ENCODE measurements at places on chromosomes 13 and 19.

DNA sequence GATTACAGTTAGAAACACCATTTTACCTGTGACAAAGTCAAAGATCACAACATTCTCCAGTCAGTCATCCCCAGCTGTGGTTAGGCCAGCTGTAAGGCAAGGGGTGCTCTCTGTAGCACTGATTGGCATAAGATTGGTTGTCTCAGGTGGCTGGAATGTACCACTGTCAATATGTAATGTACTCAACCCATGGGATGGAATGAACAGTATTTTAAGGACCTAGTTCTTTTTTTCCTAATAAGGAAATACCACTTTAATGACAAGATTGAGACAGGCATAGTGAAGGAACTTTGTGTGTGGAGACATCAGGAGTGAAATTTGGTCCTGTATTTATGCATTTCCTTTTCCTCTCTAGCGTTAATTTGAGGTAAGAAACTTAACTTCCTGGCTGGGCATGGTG, 310.7 kb downstream of the ITGBL1 start:
- no peak for DNase-seq

DNA sequence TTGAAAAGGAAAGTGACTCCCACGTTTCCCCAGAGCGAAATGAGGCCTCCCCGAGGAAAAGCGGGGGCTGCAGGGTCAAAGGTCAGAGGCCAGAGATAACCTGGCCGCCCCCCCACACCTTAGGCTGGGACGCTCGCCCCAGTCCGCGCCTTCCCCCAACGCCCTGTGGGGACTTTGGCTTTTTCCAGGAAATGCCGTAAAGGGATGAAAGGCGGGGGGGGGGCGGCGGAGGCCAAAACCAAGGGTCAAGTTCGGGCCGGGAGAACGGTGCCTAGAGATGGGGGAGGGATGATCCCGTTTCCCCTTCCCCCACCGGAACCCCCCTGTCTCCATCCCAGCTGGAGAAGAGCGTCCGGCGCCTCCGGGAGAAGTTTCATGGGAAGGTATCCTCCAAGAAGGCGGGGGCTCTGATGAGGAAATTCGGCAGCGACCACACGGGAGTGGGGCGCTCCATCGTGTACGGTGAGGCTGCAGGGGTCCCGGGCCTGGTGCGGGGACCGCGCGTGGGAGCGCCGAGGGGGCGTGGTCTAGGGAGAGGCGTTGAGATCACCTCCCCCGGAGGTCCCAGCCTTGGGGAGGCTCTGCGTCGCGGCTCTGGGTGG, 575 bp downstream of the SHFL start:
- no peak for DNase-seq

GRCh38 chr13:27790523-27790922, 1.8 kb upstream of the GSX1 start:
- DNase-seq: no peak

GRCh38 chr19:49533551-49534488, 6.0 kb downstream of the RCN3 start:
- DNase-seq: no peak

GRCh38 chr13:49567491-49567890, 17.9 kb downstream of the RCBTB1 start:
- DNase-seq: no peak

DNA sequence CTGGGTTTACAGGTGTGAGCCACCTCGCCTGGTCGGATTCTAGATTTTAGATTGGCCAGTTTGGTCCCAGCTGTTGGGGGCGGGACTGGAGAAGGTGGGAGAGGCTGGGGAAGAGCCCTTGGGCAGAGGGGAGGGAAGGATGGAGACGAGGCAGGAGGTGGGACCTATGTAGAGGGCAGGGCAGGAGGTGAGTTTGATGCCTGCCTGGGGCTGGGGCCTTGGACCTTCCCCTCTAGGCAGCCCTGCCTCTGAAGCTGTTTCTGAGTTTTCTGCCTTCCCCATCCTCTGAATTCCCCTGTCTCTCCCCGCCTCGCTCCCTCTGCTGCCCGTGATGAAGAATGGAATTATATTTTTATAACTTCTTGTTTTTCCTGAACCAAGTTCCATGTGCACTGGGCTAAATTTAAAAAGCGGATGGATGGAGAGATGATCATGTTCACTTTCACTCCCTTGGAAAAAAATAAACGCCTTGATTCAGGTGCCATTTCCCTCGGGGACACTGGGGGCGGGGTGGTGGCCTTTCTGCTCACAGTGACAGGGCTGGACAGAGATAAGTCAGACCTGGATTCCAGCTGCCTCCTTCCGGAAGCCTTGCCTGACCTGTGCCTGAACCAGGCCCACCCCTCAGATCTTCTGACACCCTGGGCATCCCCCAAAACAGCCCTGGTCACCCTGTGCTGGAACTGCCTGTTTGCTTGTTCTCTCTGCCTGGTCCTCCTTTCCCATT, 16.5 kb upstream of the TNFAIP8L1 start:
- no peak for DNase-seq

DNA sequence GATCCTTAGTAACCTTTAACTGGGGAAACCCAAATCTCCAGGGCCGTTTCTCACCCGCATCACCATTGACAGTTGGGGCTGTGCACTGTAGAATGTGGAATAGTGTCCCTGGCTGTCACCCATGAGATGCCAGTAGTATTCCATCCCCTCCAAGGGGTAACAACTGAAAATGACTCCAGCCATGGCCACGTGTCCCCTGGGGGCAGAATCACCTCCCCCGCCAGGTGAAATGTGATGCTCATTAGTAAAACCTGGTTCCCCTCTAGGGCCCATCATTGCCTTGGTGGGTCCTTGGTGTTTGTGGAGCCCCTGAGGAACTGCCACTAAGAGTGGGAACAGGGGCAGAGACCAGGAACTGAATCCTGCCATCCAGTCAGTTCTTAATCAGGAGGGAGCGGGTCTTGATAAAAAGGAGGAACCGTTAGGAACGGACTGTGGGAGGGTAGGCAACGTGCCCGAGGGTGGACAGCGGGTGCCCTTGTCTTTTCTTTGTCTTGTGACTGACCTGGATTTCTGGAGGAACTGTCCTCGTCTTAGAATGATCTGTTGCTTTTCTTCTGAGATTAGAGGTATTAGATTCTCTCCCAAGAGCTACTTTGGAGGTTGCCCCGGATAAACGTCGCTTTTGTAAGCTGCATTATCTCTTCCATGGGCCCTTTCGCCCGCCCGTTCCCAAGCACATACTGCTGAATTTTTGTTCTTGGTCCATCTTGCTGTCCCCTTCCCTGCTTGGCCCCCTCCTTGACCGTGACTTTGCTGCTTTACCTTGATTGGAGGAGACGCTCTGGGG, 3.5 kb downstream of the MYO9B start:
- no peak for DNase-seq

- DNase-seq: no peak
Measured at GRCh38 chr19:6765738-6766356, 1.4 kb downstream of the SH2D3A start.

DNA sequence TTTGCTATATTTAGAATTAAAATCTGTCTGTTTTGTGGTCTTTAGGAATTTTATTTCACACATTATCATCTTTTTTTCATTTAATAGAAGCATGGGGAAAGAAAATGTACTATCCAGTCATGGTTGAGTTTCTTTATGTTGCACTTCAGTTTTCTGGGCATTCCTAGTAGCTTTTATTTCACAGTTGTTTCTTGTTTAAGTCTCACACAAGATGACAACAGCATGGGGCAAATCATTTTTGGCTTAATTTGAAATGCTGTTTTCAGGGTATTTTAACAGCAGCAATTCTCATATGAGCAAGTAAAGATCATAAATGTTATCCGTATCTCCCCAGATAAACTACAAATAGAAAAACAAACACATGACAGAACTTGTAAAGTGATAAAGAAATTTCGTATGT, 1600.2 kb downstream of the PCDH9 start:
- no peak for DNase-seq

DNA sequence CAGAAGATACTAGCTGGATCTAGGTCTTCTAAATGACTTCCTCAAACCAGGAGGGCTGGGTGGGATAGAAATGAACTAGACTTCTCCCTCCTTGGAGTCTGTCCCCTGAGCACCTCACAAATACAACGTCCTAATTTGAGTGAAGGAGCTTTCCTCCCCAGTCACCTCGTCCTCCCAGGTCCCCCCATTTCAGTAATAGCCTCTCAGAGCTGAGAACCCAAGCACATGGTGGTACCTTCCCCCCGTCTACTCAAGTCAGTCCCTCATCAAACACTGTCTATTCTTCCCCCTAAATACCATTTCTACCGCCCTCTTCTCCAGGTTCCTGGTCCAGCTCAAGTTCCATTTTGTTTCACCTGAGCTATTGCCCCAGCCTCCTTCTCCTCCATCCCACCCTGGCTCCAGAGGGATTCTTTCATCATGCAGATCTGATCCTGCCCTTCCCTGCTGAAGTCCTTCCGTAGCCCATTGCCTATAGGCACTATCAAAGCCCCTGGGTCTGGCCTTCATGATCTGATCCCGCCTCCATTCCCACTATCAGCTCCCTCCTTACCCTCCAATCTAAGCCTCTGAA, 5.3 kb upstream of the PRKCG start:
- DNase-seq: no peak

- DNase-seq: no peak
Measured at GRCh38 chr19:56211718-56212117, 9.6 kb downstream of the ZSCAN5C start.

GRCh38 chr19:55106591-55106990, 10.8 kb downstream of the PPP1R12C start:
- DNase-seq: no peak

GRCh38 chr19:32337084-32337808, 8.2 kb upstream of the ZNF507 start:
- no peak for DNase-seq

- DNase-seq: peak; percentile 78
Measured at GRCh38 chr19:17332677-17333581, 1.7 kb downstream of the ANO8 start.

DNA sequence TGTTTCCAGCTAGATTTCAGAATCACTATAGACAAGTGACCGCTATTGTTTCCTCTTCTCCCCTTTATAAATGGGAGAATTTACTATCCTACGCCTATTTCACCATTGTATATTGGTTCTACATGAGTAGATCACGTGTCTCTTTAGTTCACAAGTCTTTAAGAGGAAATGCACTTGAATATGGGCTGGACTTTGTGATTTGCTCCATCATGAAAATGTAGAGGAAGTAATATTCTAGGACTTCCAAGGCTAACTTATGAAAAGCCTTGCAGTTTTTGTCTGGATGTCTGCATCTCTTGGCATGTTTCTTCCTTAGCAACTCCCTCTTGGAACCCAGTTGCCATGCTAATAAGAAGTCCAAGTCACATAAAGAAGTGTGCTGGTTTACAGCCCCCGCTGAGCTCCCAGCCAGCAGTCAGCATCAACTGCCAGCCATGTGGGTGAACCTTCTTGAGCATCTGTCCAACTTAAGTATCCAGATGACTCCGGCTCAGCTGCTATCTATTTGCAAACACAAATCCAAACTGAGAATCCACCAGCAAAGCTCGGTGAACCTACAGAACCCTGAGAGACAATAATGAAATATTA, 4.8 kb upstream of the FBXL3 start:
- no peak for DNase-seq

DNA sequence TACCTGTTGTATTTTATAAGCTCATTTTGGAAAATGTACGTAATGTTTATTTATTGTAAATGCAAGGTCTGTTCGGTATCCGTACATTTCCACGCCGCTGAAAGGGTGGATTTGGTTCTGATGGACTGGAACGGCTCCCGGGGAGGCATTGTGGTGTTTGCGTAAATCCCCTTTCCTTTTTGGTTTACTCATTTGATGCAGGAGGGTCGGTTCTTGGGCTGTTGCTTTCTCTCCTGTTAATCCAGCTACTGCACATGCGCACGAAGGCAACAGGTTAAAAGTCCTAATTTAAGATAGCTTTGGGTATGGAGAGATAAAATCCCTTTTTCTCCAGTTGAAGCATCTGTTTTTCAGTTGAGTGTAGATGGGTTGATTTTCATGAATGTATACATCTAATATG, 224.4 kb downstream of the TM9SF2 start:
- no peak for DNase-seq

- DNase-seq: no peak
Measured at GRCh38 chr13:91520952-91521351, 122.5 kb downstream of the GPC5 start.

GRCh38 chr13:96130818-96131340, 41.0 kb downstream of the HS6ST3 start:
- DNase-seq: no peak

GRCh38 chr19:2756921-2757881, 17.4 kb upstream of the SLC39A3 start:
- DNase-seq: no peak

- DNase-seq: peak; percentile 49
Measured at GRCh38 chr13:99796175-99796819, 175.3 kb downstream of the ZIC5 start.

- DNase-seq: peak; percentile 84
Measured at GRCh38 chr19:50330365-50331078, 1.3 kb upstream of the KCNC3 start.

DNA sequence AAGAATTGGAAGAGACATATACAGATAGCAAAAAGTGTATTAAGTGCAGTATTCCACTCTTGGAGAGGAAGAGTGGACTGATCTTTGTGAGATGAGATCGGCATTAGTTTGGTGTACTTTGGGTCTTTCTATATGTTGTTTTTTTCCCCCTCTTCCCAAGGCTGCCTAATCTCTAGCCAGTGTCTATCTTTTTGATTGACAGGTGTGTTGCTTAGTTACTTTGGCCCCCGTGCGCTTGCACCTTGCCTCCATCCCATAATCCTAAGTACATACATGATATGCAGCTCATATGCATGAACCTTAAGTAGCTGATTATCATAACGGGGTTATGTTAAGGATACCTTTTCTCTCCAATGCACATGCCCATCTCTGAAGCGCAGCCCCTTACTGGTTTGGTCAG, 4.3 kb upstream of the SLC7A10 start:
- no peak for DNase-seq

- no peak for DNase-seq
Measured at GRCh38 chr13:72760189-72760588, 21.5 kb downstream of the DIS3 start.

Data from Jurkat, Clone E6-1 (cell line).